IMR-90 (cell line): ENCODE measurements at places on chromosomes 3 and 15. TPM values are rescaled to one million over a fixed set of nuclear protein-coding genes. Genes with fewer than 3 reads are reported as not detected.

The MAGEL2 gene
- 0.27 and 0.29 TPM in 2 replicates for polyA plus RNA-seq

The LRRC15 gene
- polyA plus RNA-seq: 9.0 and 9.7 TPM in 2 replicates

- H3K4me1 ChIP-seq: peaks cover 5% of the 10 kb centered on the region
- no peaks in the 10 kb centered on the region for H3K36me3 ChIP-seq
- no peaks in the 10 kb centered on the region; the same call in 1 of the 2 replicates for H3K27me3 ChIP-seq
- DNase-seq: peak; percentile 41
- peak overlapping the region; percentile 17; the same call in 1 of the 2 replicates for H3K27ac ChIP-seq
- no peak overlapping the region for H3K4me3 ChIP-seq
Measured at GRCh38 chr3:101170062-101170771, 150.2 kb downstream of the IMPG2 start.

DNA sequence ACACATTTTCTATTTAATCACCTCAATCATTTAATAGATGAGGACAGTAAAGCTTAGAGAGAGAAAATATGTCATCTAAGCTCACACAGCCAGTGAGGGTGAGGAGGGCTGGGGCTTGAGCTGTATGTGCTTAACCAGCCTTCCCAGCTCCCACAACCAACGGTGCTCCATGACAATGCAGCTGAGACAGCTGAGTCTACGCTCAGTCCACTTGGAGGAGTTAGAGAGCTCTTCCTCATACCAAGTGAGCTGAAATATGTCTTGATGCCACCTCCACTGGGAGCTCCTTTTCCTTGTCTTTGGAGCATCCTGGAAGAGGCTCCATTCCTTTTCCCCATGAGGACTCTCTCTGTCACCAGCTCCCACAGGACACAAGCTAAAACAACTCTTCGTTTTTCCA, 9.3 kb downstream of the HOMER2 start:
- H3K4me3 ChIP-seq: no peak overlapping the region
- H3K36me3 ChIP-seq: no peaks in the 10 kb centered on the region
- H3K4me1 ChIP-seq: no peaks in the 10 kb centered on the region
- no peak overlapping the region for H3K27ac ChIP-seq
- peaks cover 2% of the 10 kb centered on the region for H3K27me3 ChIP-seq

DNA sequence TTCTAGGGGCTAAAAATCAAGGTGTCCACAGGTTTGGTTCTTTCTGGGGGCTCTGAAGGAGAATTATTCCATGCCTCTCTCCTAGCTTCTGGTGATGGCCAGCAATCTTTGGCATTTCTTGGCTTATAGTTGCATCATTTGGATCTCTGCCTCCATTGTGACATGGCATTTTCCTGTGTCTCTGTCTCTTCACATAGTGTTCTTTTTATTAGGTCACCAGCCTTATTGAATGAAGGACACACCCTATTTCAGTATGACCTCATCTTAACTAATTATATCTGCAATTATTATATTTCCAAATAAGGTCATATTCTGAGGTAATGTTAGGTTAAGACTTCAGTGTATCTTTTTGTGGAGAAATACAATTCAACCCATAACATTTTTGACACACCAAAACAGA, 3.2 kb upstream of the GBE1 start:
- no peak overlapping the region for H3K27ac ChIP-seq
- H3K4me3 ChIP-seq: no peak overlapping the region
- H3K27me3 ChIP-seq: no peaks in the 10 kb centered on the region
- no peak for DNase-seq
- H3K4me1 ChIP-seq: no peaks in the 10 kb centered on the region

GRCh38 chr3:117660941-117661817, 951.6 kb downstream of the TUSC7 start:
- H3K4me1 ChIP-seq: peaks cover 11% of the 10 kb centered on the region
- no peaks in the 10 kb centered on the region for H3K27me3 ChIP-seq
- peak; percentile 80 for DNase-seq
- peak overlapping the region; percentile 73 for H3K27ac ChIP-seq
